ENCODE measurements at places on chromosomes 3 and 15. TPM values are rescaled to one million over a fixed set of nuclear protein-coding genes. Genes with fewer than 3 reads are reported as not detected.

The SCN5A gene
- 0.39 TPM for total RNA-seq

The PROS1 gene
- 0.43 TPM for total RNA-seq

The CCPG1 gene
- total RNA-seq: 11.7 TPM

The ROPN1 gene
- total RNA-seq: not detected

The FILIP1L gene
- total RNA-seq: 0.48 TPM

The AZI2 gene
- 42.0 TPM for total RNA-seq

The SMAD6 gene
- total RNA-seq: 0.04 TPM

The GOLGA8R gene
- 1.8 TPM for total RNA-seq

The ANP32A gene
- 295 TPM for total RNA-seq
